Bone marrow (tissue), 2 donors: ENCODE measurements at places on chromosomes 3 and 15.

- no peak for DNase-seq
These were observed 12.3 kb downstream of the ISLR start for GRCh38 chr15:74185710-74186348.

GRCh38 chr3:80770106-80771074, 991.1 kb downstream of the GBE1 start:
- no peak for DNase-seq

DNA sequence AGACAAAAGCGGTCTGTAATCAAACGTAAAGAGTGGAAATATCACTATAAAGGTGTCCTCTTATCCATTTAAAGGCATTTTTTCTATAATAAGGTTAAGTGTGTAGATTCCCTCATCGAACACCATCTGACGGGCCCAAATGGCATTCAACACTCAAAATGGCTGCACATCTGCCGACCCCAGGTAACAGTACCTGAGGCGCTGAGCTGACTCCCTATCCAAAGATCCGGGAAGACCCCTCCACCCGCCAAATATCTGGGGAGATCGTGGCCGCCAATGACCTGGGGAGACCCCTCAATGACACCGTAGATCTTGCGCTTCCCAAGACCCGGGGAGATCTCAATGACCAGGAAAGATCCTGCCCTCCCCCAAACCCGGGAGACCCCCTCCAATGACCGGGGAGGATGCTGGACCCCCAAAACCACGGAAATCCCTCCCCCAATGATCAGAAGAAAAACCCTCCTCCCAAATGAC, 476 bp downstream of the IP6K2 start:
- DNase-seq, result no peak

DNA sequence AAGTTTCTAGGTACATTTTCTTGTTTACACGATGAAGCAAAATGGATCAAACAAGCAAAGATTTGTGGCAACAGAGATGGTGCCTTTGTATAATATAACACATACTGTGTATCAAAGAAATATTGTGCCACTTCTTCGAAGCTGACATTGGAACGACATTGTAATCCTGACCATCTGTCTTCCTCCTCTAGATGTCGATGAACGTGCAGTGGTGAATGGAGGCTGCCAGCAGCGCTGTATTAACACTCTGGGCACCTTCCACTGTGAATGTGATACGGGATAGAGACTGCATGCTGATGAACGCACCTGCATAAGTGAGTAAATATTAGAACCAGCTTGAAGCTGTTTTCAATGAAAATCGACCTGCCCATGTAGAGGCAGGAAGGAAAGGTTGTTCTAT, 613.3 kb upstream of the GOLIM4 start:
- DNase-seq, result no peak

- DNase-seq, result no peak
These were observed 32.5 kb upstream of the THSD4 start for GRCh38 chr15:71082803-71083202.

DNA sequence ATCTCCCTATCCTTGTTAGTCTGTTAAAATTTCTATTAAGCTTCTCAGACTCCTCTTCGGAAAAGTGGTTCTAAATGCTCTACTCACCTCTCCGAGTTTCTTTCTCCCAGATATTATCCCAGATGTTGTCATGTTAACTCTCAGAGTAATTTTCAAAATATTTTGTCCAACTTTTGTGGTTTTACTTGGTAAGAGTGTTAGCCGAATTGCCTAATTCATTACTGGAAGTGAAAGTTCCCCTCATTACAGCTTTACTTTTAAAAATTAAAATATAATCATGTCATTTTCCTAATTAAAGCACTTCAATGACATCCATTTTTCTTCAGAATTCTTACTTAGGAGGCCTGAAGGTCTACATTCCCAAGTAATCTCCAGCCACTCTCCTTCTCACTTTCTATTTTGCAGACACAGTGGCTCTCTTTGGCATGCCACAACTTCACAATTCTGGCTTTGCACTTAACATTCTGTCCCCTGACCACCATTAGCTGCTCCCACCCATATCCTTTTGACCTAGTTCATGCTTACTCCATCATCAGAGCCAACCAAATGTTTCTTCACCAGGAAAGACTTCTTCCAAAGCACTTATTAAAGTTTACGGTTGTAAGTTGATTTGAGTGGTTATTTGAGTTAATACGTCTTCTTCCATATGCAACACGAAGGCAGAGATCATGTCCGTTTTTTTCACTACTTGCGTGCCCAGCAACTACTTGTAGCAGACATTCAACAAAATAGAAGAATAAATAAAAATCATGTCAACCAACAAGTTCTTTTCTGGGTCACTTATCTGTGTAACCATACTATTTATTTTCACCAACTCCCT, 10.2 kb upstream of the TIPARP start:
- DNase-seq, result no peak

DNA sequence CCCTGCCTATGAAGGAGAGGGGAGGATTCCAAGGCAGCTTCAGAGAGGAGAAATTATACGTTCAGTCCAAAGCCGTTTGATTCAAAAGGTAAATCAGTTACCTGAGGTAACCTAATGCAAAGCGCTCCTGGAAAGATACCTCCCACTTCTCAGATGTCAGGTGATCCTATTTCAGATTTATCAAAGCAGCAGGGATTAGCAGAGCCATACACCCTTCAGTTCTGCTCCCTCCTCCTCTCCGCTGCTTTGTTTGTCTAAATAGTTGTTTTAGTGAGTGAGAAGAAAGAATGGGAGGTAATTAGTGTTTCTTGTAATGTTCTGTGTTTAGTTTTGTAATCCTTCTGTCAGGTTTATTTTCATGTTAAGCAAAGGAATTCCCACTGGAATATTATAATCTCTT, 81.1 kb downstream of the SOX14 start:
- no peak for DNase-seq

- no peak for DNase-seq
These were observed 24.0 kb upstream of the AADAC start for GRCh38 chr3:151789853-151790463.

DNA sequence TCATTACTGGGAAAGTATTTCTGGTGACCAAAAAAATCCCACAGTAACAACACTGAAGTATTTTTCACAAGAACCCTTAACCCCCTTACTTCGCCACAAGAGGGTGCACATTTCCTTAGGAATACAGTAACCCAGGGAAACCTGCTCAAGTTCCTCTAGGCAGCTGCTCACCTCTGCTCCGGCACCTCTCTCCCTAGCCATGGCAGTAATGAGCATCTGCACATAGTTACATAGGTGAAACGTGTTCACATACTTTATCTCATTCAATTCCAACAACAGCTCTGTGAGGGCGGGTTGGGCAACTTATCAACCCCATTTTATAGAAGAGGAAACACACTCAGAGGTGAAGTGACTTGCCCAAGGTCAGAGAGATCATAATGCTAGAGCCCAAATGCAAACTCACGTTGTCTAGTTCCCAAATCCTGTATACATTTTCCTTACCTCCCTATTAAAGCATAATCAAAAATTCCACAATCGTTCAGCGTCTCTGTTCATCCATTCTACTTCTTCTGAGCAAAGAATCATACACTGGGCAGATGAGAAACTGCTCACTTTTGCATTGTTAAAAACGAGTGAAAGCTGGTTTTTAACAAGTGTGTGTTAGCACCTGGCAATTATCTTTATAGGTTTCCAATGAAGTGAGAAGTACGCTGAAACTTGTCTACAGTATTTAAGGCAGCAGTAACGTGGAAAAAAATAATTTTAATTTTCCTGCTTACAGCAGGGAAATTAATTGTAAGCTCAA, 90.7 kb downstream of the IGF2BP2 start:
- DNase-seq, result peak; percentile 44

GRCh38 chr3:135633078-135633477, 332.4 kb upstream of the PPP2R3A start:
- DNase-seq, result no peak

- no peak for DNase-seq
These were observed 2.8 kb upstream of the VGLL3 start for GRCh38 chr3:86993704-86994103.

- no peak for DNase-seq
These were observed 192.9 kb downstream of the NEK10 start for GRCh38 chr3:27176256-27176655.

GRCh38 chr15:86857701-86858100, 778.0 kb downstream of the AGBL1 start:
- no peak for DNase-seq

DNA sequence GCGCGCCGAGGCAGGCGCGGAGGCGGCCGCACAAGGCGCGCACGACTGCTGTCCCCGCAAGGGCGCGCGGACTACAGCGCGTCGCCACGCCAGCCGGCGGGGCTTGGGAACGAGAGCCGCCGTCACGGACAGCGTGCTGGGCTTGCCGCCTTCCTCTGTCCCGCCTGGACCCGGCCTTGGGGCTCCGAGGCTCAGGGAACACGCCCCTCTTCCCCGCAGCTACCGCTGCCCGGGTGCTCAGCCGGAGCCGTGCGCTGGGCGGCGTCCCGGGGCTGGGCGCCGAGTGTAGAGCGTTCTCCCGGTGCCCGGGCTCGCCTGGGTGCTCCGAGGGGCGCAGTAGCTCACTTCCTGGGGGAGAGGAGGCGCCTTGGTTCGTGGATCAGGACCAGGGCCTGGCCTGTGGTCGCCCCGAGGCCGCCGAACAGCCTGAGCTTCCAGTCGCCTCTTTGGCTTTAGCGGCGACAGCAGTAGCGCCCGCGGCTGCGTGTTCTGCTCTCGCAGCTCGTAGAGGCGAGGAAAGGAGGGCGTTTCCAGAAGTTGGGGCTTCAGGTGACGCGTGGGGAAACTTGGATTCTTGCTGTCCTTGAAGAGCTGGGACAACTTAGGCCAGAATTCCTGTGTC, 226.7 kb upstream of the C2CD4B start:
- peak; percentile 20 for DNase-seq

DNA sequence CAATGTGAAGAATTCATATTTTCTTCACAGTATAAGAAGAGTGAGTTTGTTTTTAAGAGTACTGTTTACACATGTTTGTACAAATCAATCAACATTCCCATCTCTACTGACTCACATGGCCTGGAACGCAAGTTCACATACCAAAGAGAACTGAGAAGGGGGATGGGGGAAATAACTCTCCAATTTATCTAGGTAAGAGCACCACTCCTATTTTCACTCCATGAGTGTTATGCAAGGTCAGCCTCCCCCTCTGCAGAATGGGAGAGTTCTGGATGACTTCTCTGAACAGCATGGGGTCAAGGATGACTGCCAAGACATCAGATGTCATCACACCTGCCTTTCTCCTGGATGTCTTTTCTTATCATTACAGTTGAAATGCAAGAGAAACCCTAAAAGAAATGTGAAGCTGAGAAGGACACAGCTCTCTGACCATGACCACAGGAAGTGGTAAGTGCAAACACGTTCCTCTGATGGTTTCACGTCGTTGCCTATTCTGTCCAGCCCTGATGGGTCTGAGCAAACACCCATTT, 95.2 kb downstream of the SEMA6D start:
- no peak for DNase-seq

- DNase-seq, result no peak
These were observed 19.1 kb downstream of the NT5DC2 start for GRCh38 chr3:52514576-52514975.

- DNase-seq, result no peak
These were observed 93.9 kb downstream of the OPA1 start for GRCh38 chr3:193686665-193687483.

DNA sequence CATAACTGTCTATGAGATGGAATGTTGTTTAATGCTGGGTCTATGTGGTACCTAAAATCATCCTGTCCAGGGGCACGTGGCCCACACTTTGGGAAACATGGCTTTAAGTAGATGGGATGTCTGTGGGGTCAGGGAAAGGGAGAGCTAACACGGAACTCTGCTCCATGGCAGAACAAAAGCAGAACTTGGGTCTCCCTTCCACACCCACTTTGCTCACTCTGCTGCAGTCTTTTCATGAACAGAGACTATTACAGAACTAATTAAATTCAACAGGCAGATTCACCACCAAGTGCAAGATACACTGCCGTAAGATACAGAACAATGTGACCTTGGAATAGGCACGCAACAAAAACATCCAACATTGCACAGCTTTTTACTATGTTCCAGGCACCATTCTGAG, 28.2 kb downstream of the POPDC2 start:
- DNase-seq, result no peak

GRCh38 chr3:165549665-165550064, 287.6 kb downstream of the BCHE start:
- no peak for DNase-seq

- DNase-seq, result no peak
These were observed 28.8 kb downstream of the TMED3 start for GRCh38 chr15:79339588-79340314.

DNA sequence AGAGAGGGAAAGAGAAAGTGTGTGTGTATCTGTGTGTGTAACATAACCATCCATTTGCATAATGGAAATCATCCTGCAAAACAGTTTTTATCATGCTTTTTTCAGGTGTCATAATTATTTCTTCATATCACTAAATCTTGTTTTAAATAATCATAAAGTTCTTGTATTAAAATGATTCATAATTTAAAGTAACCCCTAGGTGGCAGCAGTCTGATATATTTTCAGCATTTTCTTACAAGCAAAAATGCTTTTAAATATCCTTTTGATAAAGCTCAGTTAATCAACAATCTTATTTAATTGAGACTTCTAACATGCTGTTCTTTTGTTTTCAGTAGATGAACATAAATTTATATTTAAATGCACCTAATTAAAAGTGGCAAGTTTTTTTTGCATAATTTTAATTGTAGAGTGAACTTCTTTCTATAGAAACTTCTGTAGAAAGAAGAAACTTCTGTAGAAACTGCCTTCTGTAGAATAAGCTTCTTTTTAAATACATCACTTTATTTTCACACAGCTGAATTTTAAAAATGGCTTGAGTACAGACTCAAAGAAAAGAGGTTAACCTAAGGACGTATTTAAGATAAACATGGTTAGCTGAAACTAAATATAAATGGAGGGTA, 72.5 kb downstream of the OPA1 start:
- no peak for DNase-seq

- DNase-seq, result no peak
These were observed 45.7 kb upstream of the RAB6B start for GRCh38 chr3:133941415-133941821.

- no peak for DNase-seq
These were observed 53.6 kb downstream of the TASOR start for GRCh38 chr3:56629451-56629850.

DNA sequence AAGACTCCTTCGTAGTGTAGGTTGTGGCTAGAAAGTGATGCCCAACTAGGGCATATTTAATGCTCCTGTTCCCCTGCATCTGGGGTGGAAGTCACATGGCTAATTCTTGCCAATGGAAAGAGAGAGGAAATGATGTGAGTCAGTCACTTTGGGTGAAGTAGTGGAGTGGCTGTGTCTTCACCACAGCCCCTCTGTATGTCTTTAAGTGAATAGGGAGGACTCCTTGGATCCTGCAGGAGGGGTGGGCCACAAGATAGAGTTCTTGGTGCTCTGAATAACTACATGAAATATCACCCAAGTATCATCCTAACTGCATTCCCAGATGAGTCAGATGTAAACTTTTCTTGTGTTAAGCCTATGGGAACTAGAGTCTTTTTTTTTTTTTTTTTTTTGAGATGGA, 17.8 kb upstream of the MB21D2 start:
- no peak for DNase-seq

GRCh38 chr3:53320697-53321096, 26.6 kb downstream of the DCP1A start:
- no peak for DNase-seq

- no peak for DNase-seq
These were observed 751.7 kb upstream of the GOLIM4 start for GRCh38 chr3:168847291-168847883.
